ENCODE measurements at places on chromosomes 6 and 20.

DNA sequence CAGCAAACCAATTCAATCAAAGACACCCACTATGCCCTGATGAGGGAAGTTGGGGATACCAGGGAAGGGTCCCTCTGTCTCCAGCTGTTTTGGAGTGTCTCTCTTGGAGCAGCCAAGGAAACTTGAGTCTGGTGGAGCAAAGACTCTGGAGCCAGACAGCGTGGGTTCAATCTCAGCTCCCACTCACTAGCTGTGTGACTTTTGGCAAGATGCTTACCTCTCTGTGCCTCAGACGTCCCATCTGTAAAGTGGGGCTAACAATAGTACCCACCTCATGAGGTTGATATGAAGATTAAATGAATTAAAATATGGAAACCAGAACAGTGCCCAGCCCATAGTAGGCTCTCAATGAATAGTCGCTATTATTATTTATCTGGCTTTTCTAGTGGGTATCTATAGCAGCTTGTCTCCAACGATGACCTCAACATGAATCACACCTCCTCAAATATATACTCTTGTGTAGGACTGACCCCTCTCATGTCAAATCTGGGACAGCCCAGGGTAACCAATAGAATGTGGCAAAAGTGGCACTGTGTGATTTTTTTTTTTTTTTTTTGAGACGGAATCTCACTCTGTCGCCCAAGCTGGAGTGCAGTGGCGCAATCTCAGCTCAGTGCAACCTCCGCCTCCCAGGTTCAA is 99.2 kb upstream of the FOXP4 start:
- no peak for DNase-seq

DNA sequence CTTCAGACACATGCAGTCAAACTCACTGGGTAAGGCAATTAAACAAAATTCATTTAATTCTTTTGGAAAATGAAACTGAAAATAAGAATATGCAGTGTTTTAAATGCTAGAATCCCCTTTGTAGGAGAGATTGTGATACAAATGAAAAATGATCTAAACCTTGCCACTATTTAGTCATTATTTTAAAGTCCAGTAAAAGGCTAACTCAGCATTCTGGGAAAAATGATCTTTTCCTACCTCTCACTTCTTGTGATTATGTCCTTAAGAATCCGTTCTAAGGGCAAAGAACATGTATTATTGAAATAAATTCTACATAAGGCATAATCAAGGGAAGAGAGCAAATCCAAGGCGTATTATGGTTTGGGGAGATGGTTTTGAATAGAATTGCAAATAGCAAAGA is 46.4 kb downstream of the TINAG start:
- no peak for DNase-seq

DNA sequence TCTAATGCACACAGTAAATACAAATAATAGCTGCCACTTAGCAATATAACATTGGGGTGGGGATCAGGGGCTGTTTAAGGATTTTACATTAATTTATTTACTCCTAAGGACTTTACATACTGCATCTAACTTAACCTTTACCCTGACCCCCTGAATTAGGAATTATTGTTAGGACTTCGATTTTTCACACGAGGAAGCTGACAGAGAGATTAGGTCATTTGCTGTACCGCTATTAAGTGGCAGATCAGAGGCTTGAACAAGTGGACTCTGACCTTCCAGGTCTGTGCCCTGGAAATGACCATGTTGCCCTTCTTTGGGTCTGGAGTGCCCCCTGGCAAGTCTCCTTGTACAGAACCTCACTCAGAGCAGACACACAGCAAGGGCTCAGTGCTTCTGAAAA is 5.2 kb upstream of the ELMO2 start:
- DNase-seq: no peak

DNA sequence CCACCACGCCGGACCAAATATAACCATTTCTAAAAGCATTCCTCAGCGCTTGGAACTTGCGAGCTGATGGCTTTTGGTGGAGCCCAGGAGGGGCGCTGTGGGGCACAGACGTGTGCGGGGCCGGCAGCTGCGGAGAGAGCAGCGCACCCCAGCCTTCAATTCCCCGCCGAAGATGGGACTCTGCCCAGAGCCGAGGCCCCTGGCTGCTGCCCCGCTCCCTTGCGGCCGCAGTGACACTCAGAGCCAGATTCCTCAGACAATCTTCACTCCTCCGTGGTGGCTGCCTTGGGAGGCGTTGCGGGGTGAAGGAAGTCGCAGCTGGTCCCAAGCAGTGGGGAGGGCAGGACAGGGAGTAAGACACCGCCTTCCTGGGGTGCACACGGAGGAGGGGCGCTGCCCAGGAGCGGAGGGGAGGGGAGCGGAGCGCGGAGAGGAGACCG is 87.7 kb downstream of the TMEM242 start:
- peak; percentile 22 for DNase-seq

GRCh38 chr6:123804014-123804786 is 535 bp downstream of the NKAIN2 start:
- DNase-seq: no peak

DNA sequence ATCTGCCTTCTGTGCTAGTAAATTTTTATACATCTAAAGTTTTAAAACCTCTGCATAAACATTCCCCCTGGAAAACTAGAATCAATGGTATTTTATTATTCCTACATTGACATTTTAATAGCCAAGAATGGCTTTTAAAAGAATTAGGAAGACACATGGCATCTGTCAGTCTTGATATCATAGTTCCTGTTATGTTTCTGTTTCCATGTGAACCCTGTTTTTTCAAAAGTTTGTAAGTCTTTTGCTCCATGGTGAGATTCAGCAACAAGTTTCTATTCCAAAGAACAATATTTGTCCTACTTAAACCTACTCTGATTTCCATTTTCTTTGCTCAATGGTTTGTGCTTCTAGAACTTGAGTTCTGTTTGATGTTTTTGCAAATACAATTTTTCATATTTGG is 95.2 kb downstream of the PLEKHG1 start:
- no peak for DNase-seq

- DNase-seq: peak; percentile 27
These were observed 215.7 kb upstream of the CST7 start for GRCh38 chr20:24733416-24733815.

DNA sequence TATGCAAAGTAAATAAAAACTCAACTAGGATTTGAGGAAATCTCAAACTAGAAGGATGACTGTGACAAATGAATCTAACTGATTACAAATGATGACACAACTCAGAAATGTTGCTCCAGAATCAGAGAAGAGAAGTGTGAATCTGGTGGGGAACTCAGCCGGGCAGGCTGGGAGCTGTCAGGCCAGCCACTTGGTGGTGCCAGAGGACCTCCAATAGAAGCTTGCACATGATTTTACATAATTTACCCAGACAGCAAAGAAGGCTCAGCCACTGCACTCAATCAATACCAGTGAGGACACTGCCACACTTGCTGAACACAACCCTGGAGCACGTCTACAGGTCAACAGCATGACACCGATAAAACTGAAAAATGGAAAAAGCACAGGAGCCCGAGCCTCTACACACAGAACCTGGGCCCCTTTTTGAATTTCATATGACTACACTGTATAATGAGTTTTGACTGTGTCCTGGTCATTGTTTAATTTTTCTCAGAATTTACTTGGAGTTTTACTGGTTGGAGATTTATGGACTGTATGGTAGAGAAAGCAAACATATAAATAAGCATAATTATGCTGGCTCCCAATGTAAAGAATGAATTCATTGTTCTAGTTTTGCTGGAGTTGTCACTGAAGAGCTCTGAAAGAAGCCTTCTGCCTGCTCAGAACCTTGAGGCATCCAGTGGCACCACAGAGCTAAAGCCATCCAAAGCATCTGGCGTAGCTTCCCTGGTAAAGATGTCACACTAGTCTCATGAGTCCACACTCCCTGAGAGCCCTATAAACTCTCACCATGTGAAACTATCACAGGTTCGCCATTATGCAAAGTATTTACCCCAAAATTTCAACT is 296.5 kb downstream of the THBS2 start:
- DNase-seq: peak; percentile 67

GRCh38 chr6:45965792-45966191 is 49.9 kb downstream of the CLIC5 start:
- DNase-seq: no peak

GRCh38 chr6:110067837-110068591 is 89.9 kb downstream of the GPR6 start:
- DNase-seq: no peak

DNA sequence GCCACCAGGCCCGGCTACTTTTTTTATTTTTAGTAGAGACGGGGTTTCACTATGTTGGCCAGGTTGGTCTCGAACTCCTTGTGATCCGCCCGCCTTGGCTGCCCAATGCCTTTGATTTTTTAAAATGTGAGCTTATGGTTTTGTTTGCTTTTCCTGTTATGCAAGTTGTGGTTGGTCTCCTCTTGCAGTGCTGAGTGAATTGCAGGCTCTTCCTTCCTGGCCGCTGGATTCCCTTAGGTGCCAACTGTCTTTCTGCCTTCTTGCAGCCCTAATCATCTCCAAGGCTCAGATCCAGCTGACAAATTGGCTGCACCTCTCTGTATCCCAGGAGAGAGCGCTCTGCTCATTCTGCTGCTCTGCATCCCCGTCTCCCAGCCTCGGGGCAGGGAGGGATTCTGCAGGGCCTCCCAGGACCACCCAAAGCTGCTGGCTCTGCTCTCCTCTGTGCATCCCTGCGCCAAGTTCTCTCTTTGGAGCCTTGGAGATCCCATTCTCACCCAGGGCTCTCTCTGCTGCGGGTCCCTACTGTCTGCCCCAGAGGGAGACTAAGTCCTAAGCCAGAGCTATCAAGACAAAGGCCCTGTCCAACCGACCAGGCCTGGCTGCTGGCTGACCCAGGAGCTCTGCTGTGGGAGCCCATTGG is 14.1 kb upstream of the EMILIN3 start:
- no peak for DNase-seq

- no peak for DNase-seq
These were observed 21.0 kb downstream of the PNLDC1 start for GRCh38 chr6:159821122-159821521.

- no peak for DNase-seq
These were observed 119.4 kb upstream of the TSHZ2 start for GRCh38 chr20:52852714-52853113.

- DNase-seq: no peak
These were observed 39.5 kb upstream of the MCUR1 start for GRCh38 chr6:13853871-13854270.

GRCh38 chr20:47879771-47880170 is 94.5 kb upstream of the SULF2 start:
- no peak for DNase-seq

DNA sequence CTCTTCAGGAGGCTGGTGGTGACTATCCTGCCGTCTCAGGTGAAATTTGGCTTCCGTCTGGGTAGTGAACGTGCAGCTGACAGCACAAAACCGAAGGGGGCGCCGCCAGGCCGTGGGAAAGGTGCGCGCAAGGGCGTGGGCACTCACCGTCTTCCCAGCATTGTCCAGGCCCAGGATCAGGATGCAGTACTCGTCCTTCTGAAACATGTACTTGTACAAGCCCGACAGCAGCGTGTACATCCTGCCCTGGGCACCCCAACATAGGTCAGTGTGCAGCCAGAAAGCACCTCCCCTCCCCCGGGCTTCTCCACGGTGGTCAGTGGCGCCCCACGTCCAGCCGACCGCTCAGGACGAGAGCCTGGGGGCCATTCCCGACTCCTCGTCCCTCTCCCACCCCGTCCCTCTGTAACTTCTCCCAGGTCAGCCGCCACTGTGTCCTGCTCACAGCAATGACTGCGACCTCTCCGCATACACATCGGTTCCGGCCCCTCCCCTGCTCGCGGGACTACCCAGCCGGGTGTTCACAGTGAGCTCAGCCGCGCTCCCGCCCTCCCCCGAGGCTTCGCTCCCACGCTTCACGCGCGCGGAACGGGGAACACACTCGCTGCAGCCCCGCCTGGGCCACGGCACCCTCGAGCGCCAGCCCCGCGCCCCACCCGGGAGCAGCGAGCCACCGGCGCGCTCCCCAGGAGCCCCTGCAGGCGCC is 771 bp downstream of the ARFRP1 start:
- peak; percentile 75 for DNase-seq

- DNase-seq: no peak
These were observed 637.4 kb downstream of the CD109 start for GRCh38 chr6:74333406-74333805.

GRCh38 chr6:53230775-53231467 is 82.3 kb upstream of the GCM1 start:
- DNase-seq: no peak

DNA sequence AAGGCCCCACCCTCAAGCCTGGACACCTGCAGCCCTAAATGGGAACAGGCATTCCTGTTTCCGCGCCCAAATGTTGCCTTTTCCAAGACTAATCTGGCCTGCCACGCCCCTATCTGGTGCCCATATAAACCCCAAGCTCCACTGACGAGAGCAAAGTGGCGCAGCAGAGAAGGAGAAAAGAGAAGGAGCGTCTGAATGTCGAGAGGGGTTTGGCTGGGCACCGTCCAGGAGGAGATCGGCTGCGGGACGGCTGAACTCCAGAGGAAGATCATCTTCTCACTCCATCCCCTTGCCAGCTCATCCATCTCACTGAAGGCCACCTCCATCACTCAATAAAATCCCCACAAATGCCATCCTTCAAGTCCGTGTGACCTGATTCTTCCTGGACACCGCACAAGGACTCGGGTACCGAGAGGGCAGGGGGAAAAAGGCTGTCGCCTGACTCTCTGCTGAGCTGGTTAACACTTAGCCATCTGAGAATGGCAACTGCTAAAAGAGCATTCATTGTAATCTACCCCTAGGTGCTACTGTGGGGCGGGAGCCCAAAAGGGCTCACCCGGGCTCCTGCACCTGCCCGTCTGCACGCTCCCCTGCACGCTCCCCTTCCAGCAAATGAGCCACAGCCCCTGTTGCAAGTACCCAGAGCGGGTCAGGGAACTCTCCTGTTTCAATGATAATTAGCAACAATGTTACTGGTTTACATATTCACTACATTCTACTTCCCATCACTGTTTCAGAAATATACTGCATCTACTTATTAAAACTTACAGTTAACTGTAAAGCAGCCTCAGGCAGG is 23.5 kb downstream of the TAF4 start:
- no peak for DNase-seq

DNA sequence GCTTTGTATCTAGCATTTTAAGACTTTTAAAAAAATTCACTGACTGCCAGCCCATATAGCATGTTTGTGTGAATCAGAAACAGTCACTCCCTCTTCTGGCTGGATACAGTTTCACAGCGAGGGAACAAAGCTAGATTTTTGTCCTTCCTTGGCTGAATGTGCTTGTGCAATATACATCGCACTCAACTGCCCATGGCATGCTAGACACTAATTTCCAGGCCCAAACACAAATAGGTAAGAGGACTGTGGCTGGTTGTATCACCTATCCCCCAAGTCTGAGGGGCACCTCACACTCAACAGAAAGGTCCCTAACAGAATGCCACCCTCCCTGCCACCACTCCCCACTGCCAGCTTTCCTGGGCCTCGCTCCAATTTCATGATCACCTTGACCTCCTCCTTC is 16.2 kb upstream of the BLCAP start:
- peak; percentile 18 for DNase-seq

DNA sequence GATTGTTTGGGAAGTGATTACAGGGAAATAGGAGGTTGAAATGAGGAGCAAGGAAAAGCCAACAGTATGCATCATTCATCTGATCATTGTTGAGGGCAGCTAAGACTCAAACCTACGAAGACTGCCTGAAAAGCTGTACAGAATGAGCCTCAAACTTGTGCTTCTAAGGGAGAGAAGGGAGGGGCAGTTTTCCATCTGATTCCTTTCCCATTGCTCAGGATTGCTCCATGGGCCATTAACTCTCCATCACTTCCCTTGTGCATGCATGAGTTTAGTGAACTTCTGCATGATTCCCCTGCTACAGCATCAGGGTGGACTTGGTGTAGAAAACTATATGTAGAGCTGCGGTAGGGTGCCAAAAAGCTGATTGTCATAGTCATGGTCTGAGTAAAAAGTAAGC is 742.7 kb upstream of the SLC35B3 start:
- no peak for DNase-seq
